ENCODE measurements at places on chromosomes 12 and 14.

DNA sequence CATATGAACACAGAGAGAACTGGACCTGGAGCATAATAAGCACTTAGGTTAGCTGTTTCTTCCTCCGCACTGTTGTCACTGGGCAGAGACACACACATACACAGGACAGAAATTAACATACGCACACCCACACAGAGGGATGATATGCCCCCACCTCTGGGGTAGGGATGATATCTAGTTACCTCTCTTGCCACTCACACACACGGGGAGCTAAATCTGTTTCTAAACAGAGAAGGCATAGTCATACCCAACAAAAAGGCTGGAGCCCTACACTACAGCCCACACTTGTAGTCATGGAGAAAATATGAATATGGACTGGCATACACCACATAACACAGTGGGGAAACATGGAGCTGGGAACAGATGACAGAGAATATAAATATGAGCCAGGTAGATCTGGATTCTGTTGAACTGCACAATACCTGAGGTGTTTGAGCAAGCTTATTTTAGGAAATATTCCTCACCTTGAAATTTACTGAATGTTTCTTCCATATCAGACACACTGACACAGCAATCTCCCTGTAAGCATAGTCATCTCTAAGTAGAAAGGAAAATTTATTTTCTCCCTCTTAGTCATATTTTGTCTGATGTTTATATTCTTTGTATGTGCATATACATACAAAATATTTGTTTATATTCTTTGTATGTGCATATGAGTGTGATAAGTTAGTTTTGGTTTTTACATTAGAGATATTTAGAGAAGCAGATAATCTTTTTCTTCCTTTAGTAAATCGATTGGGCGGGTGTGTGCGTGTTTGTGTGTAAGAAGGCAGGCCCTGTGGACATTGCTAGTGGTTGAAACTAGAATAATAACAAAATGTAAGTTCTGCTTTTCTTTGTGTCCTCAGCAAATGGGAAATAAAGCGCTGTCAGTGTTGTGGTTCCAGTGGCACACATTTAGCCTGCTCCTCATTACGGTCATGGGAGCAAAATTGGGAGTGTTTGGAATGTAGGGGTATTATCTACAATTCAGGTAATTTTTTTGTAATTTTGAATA, 20.9 kb upstream of the SCFD1 start:
- no peak for DNase-seq

GRCh38 chr12:62264706-62265105, 4.5 kb downstream of the USP15 start:
- no peak for DNase-seq

DNA sequence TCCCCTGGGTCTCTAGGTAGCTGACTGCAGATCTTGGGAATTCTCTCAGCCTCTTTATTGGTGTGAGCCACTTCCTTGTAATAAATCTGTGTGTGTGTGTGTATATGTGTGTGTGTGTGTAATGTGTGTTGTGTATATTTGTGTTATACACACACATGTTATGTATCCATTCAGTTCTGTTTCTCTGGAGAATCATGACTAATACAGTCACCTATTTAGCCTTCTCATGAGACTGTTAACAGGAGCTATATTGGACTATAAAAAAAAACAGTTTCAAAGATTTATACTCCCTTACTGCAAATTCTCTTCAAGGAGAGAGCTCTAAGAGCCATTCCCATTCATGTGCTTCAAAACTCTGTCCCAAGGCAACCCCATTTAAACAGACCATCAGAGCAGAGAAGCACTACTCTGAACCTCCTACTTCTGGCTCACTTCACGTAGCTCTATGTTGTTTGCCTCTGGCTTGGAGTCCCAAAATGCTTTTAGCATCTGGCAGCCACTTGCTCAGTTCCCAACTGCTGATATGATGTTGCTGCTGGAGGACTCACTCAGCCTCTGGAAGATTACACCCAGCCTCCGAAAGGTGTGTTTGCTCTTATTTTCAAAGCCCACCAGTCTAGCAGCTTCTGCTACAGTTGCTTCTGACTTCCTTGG, 48.7 kb upstream of the KITLG start:
- DNase-seq, result no peak

- DNase-seq, result no peak
Observed at GRCh38 chr14:54424479-54424901, 16.7 kb downstream of the CNIH1 start.

DNA sequence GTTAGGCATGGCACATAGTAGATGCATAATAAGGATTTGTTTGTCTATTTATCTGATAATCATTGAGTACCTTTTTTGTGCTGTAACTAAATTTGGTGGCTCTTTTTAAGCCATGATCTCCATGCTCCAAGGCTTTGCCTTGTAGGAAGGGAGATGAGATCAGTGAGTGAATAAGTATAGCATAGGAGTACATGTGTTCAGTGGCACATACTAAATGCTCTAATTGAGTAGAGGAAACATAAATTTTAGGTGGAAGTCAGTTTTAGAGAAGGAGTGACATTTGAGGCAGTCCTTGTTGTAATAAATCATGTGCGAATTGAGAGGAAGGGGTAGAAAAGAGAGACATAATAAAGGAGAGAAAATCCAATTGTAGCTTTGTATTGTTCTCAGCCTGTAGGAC, 482.6 kb downstream of the NRXN3 start:
- no peak for DNase-seq

DNA sequence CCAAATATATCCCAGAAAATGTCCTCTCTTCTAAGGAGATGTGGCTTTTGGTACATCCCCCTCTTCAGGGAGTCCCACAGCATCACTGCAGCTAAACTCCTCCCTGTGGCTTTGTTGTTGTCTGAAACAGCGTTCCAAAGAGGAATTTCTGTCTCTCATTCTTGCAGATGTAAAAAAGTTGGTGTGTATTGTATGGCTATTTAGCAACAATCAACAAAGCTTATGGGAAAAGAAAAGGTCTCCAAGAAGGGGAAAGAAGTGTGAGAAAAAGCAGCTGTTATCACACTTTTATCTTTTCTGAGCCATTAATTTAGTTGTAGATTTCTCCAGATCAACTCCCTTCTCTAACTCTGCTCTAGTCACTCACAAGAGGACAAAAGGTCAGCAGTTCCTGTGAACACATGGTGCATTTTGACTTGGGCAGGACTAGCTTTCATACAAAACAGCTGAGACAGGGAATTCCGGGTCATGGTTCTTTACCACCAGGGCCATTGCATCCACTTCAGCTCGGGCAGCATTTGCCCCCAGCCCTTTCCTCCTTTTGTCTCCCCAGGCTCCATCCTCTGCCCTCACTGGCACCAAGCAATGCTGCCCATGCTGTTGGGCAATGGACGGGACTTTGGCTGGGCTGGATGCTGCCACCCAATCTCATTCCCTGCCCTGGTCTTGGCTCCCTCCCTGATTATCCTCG, 184.7 kb downstream of the TMX1 start:
- DNase-seq, result no peak

GRCh38 chr12:96036765-96037455, 1.5 kb upstream of the LTA4H start:
- no peak for DNase-seq

DNA sequence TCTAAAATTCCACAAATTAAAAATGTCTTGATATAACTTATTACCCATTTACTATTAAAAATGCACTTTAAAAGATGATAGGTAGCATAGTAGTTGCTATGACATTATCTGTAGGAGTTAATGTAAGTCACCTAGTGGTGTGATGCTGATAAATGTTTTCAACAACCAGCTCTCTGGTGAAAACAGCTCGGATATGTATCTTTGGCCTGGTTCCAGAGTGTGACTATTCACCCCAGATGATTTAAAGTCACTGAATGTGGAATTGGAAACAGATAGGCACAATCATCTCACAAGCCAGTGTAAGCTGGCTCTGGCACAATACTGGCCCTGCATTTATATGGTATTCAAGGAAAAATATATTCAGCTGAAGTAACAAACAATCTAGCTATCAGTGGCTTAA, 9.2 kb upstream of the CCDC196 start:
- DNase-seq, result no peak

DNA sequence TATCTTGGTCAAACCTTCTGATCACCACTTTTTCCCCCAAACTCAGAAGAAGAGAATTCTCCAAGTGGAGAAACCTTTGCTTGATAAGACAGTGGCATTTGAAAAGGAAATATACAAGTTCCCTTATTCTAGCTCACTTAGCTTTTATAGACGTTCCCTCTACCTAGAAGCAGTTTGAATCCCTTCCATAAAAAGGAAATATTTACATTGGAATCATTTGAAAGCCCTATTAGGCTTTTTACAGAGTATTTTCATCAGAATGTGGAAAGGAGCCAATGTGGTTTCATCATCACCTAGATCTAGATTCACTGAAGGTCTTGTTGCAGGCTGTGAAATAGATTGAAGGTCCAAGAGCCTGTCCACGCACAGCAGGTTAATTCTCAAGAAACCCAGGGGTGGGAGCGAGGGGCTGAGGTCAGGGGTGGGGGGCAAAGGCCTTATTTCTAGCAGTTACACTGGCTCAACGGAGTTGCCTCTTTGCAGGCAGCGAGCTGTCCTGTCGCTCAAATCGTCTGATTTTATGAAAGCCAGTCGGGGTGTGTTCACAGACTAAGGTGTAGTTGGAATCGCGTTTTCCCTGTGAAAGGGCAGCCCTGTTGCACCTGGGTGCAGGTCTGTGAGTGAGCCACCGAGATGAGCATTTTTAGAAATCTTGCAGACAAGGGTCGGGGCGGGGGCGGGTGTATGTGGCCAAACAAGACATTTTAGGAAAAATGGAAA, 45.6 kb downstream of the AACS start:
- no peak for DNase-seq

- peak; percentile 70 for DNase-seq
Observed at GRCh38 chr12:75738486-75738885, 227.1 kb upstream of the KRR1 start.

- no peak for DNase-seq
Observed at GRCh38 chr12:74379114-74379513, 158.5 kb upstream of the ATXN7L3B start.

- DNase-seq, result no peak
Observed at GRCh38 chr12:13293096-13293495, 96.6 kb downstream of the EMP1 start.

DNA sequence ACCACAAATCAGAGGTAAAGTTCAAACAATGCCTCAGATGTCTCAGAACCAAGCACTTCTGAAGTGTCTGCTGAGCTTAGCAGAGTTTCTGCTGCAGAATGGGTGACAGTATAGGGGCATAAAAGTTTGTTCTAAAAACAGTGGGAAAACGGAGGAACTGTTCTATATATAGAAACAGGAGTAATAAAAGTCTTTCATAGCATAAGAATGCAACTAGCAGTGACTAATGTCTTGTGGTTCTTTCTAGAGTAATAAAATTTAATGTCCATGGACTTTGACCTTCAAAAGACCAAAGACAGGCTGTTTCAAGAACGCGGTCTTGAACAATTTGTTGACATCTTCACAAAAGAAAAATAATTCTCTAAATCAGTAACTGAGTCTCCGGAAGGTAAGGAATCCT, 107.5 kb upstream of the FAR2 start:
- DNase-seq, result no peak

DNA sequence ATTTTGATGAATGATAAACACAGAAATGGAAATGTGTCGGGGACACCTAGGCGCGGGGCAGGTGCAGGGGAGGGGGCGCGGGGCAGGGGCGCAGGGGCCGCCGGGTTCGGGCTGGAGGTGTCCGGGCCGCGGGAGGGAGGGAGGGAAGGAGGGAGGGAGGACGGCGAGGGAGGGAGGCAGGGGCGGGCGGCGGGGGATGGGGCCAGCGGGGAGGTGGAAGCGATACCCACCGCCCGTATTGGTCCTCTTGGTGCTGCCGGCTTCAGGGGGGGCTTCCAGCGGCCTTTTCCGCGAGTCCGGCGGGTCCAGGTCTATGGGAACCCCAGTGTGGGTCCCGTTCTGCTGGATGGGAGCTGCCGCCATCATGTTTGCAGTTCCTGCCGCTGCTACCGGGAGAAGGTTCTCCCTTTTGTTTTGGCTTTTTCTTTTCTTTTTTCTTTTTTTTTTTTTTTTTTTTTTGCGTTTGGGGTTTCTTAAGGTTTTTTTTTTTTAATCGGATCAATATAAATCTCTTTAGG, 703 bp downstream of the NOVA1 start:
- no peak for DNase-seq

DNA sequence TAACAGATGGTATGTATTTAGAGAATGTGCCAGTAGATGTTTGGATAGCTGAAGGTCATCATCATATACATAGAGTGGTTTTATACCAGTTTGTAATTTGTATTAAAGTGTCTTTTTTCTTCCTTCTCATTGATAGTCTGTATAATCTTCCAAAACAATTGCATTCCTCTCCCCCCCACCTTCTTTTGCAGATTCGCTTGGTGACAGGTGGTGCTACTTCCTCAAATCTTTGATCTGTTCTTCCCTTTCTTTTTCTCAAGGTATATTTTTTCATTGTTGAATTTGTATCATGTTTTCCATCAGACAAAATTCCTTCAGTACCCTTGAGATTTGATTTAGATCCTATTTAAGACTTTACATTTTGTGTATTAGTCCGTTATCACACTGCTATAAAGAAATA, 15.0 kb downstream of the TBC1D15 start:
- no peak for DNase-seq

DNA sequence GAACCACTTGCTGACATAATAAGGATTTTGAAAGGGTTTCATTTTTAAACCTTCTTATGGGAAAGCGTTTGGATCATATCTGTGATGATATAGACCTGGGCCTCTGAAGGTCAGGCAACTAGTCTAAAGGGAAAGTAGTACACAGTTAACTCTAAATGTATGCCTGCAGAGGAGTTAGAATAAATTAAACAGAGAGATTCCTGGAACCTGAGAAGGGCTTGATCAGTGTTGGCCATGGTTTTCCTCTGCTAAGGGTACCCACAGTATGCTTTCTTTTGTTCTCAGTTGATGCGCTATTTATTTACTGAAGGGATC, 14.4 kb upstream of the POLR3B start:
- DNase-seq, result no peak

DNA sequence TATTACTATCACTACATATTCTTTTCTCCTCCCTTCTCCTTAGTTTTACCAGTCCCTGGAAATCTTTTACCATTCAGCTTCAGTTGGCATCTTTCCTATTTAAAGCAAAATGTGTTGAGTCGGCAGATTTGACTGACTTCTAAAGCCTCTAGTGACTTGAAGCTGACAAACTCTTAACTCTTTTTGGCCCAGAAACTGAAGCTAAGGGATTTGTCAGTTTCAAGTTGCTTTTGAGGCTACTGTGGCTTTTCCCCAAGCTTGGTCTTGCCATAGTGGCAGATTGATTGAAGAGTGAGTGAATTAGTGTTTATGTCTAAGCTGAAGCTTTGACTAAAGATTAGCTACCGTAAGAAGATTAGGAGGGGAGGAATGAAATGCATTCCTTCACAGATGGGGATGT, 104.0 kb downstream of the ETNK1 start:
- no peak for DNase-seq
